ENCODE measurements at places on chromosomes 5 and 9.

GRCh38 chr5:95923918-95924544 is 37.6 kb downstream of the ELL2 start:
- no peak for DNase-seq

DNA sequence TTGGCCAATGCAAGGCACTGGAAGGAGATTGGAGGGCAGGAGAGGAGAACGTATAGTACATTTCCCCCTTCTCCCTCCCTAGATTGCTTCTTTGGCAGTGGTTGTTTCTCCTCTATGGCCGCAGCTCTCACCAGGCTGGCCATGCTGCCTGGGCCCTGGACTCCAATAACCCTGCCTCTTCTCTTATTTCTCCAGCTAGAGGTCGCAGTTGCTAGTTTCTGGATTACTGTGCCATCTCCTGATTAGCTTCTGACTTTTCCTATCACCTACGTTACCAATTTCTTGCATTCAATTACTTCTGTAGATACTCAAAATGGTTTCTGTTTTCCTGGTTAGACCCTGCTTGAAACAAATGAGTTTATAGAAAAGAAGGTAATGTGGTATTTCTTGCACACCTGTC is 2.4 kb upstream of the MACIR start:
- no peak for DNase-seq

DNA sequence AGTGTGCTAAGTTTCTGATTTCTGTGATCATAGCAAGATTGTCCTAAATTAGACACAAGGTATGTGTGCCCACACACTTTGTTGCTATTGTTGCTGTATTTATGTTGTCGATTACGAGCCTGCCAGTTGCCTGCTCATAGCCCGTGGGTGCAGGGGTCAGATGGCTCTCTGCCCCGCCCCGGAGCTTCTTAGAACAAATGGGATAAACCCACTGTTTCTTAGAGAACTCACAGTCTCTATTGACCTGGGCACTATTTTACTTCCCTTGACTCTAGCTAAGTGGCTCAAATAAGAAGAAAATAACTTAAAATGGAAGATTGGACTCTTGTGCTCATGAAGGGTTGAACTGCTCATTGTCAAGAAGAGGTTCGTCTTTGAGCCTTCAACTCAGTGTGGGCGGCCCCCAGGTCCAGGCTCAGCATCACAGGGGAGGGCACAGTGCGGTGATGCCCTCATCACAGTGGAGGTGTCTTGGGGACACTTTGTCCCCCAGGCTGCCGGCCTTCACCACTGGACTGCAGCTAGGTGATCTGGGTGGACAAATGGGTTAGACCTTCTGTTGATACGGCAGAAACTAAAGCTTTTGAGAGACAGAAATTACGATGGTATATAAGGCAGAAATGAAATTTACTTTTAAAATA is 155.5 kb downstream of the TENT4A start:
- no peak for DNase-seq

- DNase-seq, result no peak
Measured at GRCh38 chr9:643966-644365, 197.5 kb upstream of the DMRT1 start.

DNA sequence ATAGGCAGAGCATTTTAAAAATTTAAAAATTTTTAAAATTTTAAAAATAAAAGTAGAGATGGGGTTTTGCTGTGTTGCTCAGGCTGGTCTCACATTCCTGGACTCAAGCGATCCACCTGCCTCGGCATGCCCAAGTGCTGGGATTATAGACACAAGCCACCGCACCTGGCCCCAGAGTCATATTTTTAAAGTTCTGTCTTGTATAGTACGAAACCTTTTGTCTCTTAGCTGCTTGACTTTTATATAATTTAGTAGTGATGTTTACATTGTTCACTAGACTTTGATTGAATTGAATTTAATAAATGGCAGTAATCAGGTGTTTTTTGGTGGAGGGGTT is 31.0 kb downstream of the LRRTM2 start:
- no peak for DNase-seq

DNA sequence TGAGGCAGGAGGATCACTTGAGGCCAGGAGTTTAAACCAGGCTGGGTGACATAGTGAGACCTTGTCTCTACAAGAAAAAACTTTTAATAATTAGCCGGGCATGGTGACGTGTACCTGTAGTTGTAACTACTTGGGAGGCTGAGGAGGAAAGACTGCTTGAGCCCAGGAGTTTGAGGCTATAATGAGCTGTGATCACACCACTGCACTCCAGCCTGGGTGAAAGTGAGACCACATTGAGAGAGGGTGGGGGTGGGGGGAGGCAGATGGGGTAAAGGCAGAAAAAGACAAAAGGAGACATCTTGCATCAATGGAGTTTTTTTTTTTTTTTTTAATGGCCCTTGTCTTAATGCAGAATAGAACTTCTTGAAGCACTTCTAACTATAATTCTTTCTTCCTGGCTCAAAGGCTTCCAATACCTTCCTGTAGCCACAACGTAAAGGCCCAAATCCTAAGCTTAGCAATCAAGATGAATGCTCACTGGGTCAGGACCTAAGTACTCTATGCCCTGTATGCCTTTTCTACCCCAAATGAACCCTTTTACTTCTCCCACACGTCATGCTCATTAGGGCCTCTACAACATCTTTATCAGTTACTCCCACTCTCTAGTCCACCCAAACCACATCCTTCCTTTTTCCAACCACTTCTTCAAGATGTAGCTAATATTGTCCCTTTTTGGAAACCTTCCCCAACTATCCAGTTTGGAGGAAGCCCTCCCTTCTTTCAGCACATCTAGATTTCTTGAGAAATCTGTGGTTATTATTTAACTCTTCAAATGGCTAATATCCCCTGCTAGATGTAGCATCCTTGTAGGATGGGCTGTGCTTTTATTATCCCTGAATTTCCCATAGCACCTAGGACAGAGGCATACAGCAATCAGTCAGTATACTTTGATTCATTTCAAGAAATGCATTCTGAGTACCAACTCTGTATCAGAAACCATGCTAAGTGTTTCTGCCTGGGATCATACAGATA is 40.8 kb downstream of the CSF2 start:
- no peak for DNase-seq

GRCh38 chr9:133694686-133695085 is 43.5 kb downstream of the SARDH start:
- no peak for DNase-seq

DNA sequence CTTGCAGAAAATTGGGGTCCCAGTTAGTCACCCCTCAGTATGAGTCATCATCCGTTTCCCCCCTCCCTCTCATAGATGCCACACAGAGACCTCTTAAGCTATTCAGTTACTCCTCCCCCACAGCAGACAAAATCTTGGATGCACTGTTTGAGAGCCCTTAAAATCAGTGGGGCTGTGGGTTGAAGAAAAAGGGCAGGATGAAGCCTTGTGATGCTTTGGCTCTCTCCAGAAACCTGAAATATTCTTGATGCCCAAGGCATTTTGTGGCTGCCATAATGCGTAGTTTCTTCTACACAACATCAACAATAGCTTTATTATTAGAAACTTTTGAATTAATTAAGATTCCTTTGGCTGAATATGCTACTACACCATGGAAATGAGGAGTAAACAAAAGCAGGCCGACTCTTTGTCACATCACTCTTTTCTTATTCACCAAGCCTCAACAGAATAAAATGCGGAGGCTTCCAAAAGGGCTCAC is 133.8 kb downstream of the MRPS30 start:
- DNase-seq, result no peak

DNA sequence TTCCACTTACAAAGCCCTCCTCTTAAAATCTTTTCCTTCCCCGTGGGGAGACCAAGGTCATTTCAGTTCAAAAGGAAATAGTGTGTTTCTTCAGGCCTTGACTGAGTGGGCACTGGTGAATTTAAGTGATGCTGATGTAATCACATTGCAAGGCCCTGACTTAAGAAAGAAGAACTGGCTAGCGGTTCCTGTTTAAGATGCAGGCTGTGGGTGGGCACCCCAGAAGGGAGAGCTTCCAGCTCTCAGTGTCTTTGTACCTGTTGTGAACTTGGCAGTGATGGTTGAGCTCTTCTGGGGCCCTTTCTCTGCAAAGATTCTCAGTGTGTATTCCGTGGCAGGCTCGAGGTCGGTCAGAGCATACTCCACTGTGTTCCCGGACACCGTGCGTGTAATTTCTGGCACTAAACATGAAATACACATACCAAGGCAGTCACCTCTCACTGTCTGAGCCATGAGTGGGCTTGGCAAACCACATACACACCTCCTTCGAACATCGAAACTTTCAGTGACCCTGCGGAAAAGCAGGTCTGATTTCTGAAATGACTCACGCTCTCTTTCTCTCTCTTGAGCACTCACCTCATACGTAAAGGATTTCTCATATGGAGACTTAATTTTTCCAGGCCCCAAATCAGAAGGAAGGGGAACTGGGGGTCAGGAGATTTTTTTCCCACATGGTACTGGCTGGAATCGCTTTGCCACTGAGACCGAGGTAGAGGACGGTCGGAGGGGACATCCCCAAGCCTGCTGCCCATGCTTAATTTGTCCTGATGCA is 81.9 kb downstream of the TNC start:
- DNase-seq, result no peak

DNA sequence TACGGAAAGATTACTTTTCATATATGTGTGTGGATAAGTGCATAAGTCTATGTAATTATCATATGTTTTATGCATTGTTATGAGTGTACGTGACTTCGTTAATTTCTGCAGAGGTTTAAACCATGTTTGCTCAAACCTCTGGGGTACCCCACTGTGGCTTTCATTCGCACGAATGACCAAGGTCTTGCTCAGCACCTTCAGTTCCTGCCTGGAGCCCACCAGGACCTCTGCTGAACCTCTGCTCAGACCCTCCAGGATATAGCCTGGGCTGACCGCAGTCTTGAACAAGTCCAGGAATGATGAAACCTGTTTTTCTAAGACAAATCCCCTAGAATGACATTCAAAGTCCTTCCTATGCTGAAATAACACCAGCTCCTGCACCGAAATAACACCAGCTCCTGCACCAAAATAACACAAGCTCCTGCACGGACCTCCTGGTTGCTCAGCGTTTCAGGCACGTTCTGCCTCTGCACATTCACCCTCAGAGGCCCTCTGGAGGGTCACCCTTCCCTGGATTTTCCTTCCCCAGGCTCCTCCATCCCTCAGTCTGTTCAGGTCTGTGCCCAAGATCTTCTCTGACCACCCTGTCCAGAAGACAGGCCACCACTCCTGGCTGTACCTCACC is 99.7 kb upstream of the BOD1 start:
- DNase-seq, result no peak

GRCh38 chr9:125915606-125916005 is 168.4 kb downstream of the PBX3 start:
- no peak for DNase-seq

DNA sequence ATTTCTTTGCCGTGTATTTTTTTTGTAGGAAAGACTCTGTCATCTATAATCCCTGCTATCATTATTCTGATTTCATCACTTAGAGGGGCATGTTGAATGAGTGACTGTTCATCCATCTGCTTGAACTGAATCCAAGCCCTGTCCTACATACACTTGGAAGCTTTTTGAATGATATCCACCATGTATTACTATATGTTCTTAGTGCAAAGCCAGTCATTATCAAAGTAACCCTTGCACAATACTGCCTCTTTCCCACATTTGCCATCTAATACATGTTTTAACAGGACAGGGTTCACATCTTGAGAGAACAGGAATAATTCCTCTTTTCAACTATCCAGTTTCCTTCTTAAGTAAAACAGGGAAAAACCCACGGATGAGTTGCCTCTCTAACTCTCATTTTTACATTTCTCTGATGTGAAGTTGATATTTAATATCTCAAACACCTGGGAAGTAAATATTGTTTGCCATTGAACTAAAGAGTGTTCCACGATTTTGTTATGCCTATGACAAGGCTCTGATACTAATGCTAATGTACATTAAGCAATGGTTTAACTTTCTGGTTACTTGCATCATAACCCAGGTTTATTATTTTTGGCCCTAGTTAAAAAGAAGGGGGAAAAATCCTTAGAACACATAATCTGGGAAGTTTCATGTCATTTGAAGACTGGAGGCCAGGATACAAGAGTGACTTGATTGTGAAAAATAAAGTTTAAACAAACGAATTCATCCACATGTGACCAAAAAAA is 103.7 kb upstream of the TARS1 start:
- DNase-seq, result no peak

- no peak for DNase-seq
Measured at GRCh38 chr5:10578869-10579268, 15.0 kb downstream of the ANKRD33B start.

DNA sequence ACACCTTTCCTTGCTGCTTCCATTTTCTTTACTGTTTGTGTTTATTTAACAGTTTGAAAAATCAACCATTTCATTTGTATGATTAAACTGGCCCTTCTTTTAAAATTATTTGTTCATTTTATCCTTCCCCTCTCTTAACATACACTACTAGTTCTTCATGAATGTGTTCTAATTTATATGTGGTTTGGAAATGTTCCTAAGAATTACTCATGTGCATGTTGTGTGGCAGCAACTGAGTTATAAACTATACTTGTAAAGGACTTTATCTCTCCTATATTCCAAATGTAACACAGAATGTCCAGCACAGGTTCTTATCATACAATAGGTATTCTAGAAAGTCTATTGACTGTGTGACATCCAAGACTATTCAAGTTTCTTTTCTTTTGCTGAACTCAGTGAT is 358.2 kb upstream of the MEF2C start:
- DNase-seq, result no peak

GRCh38 chr9:28925157-28925556 is 1351.9 kb upstream of the C9orf72 start:
- DNase-seq, result no peak

DNA sequence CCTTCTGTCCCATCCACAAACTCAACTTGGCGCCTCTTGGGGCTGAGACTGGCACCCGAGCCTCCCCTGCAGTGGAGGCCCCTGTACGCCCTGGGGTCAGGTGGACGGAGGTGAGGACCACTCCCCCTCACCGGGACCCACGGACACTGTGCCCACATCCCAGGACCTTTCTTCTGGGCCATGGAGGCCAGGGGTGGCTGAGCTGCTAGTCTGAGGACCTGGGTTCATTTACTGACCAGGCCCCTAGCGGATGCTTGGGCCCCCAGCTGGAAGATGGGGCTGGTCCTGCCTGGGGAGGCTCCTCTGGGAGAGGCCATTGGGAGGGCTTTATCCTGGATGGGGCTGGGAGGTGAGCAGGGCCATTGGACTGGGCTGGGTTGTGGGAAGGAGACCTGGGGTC is 16.9 kb upstream of the SLC6A19 start:
- no peak for DNase-seq

GRCh38 chr9:34562135-34562745 is 27.3 kb downstream of the CNTFR start:
- DNase-seq, result no peak

DNA sequence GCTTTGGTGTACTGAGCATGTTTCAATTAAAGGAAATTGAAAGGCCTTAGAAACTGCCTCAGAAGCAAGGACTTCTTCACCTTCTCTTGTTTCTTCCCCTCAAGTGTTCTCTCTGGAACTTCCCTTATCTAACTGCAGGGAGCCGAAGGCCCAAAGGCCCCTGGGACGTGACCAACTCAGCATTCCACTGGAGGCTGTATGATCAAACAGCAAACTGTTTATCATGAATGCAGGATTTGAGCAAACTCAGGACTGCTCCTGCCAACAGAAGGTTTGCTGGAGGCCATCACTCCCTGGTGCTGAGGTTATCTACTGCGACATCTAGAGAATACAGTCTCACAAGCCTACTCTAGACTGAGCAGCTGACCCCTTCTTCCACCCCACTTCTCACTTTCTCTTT is 4.8 kb upstream of the CDH10 start:
- no peak for DNase-seq

Measured in stimulated activated CD8-positive, alpha-beta memory T cell treated with anti-CD3 and anti-CD28 coated beads, Interleukin-7, amount 100 ng/mL, for 1 hour (primary cell).